ENCODE measurements at places on chromosomes 3 and 15. TPM values are rescaled to one million over a fixed set of nuclear protein-coding genes. Genes with fewer than 3 reads are reported as not detected.

- no peaks in the 10 kb centered on the region for H3K4me1 ChIP-seq
- no peak overlapping the region for H3K4me3 ChIP-seq
- no peak for DNase-seq
- H3K27me3 ChIP-seq = no peaks in the 10 kb centered on the region
Measured at GRCh38 chr3:62248734-62249483, 124.4 kb downstream of the FEZF2 start.

- DNase-seq = no peak
- H3K36me3 ChIP-seq = no peaks in the 10 kb centered on the region
- no peak overlapping the region for H3K4me3 ChIP-seq
Measured at GRCh38 chr3:81199587-81199986, 561.9 kb downstream of the GBE1 start.

FBLN2 gene
- 185 TPM for total RNA-seq

- H3K27ac ChIP-seq = no peak overlapping the region
- no peaks in the 10 kb centered on the region for H3K36me3 ChIP-seq
- no peaks in the 10 kb centered on the region for H3K4me1 ChIP-seq
- H3K27me3 ChIP-seq = no peaks in the 10 kb centered on the region
- H3K4me3 ChIP-seq = no peak overlapping the region
Measured at GRCh38 chr3:18739099-18739433, 313.9 kb upstream of the SATB1 start.

DNA sequence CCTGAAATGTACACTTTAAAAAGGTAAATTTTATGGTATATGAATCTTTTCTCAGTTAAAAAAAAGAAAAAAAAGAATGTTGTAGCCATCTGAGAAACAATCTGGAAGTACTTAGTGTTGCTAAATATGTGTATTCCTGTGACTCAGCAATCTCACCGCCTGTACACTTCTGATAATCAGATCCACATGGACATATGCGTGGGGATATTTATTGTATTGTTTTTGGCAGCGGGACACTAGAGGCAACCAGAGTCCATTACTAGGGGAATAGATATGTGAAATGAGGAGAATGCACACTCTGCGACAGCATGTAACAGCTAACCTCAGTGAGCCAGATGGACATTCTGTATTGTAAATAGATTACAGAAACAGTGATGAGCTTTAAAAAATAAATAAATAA, 65.4 kb downstream of the AQP9 start:
- H3K36me3 ChIP-seq = no peaks in the 10 kb centered on the region
- H3K27me3 ChIP-seq = no peaks in the 10 kb centered on the region
- no peak overlapping the region for H3K27ac ChIP-seq
- no peak for DNase-seq

- H3K27me3 ChIP-seq = no peaks in the 10 kb centered on the region
- no peaks in the 10 kb centered on the region for H3K4me1 ChIP-seq
- no peak overlapping the region for H3K4me3 ChIP-seq
- no peak for DNase-seq
- H3K36me3 ChIP-seq = no peaks in the 10 kb centered on the region
- no peak overlapping the region for H3K27ac ChIP-seq
Measured at GRCh38 chr3:106047221-106047620, 178.4 kb upstream of the CBLB start.

DNA sequence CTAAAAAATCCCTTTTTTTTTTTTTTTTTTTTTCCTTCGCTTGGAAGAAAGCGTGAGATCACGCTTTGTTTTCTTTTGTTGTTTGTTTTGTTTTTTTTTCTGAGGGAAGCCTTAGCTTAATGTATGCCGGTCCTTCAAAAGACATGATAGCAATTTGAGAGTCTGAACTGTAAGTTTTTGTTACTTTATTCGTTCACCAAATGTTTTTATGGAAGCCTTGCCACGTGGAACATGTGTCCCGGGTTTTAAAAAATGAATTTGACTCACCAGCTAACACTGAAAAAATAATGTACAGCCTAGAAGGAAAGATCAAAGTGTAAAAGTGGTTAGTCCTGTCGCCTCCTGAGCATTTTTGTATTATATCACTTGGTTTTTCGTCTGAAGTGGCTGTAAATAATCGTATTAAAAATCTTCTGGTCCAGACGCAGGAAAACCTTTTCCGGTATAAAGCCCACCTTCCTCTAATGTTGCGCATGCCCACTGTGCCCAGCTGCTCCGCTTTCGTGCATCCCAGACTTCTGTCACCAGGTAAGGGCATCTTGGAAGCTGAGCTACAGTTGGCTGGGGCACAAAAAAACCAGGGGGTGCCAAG, 795 bp upstream of the MYNN start:
- H3K36me3 ChIP-seq = no peaks in the 10 kb centered on the region
- peaks cover 3% of the 10 kb centered on the region for H3K4me1 ChIP-seq
- H3K4me3 ChIP-seq = peak overlapping the region; percentile 70

GRCh38 chr3:37992271-37993066, 1.9 kb downstream of the VILL start:
- no peaks in the 10 kb centered on the region for H3K4me1 ChIP-seq
- no peak overlapping the region for H3K27ac ChIP-seq
- H3K36me3 ChIP-seq = no peaks in the 10 kb centered on the region
- H3K4me3 ChIP-seq = no peak overlapping the region
- no peaks in the 10 kb centered on the region for H3K27me3 ChIP-seq
- DNase-seq = no peak

SEMA6D gene
- total RNA-seq = 19.2 TPM

DNA sequence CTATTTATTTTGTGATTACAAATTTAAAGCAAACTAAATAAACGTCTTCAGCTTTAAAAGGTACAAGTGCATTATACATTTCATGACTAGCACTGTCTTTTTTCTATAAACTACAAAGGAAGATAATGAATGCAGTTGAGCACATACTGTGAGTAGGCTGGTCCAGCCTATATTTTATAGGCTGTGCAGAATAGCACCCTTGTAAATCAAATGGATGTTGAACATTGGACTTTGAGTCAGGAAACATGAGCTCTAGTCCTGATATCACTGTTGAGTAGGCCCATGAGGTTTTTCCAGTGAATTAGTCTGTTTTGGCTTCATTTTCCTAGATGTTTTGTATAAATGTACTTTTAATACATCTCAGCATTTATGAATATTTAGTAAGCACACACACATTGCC, 447.3 kb upstream of the KCNMB2 start:
- DNase-seq = no peak
- no peak overlapping the region for H3K4me3 ChIP-seq
- no peaks in the 10 kb centered on the region for H3K27me3 ChIP-seq
- peaks cover 37% of the 10 kb centered on the region for H3K4me1 ChIP-seq

EPHB3 gene
- total RNA-seq = 4.8 TPM

DNA sequence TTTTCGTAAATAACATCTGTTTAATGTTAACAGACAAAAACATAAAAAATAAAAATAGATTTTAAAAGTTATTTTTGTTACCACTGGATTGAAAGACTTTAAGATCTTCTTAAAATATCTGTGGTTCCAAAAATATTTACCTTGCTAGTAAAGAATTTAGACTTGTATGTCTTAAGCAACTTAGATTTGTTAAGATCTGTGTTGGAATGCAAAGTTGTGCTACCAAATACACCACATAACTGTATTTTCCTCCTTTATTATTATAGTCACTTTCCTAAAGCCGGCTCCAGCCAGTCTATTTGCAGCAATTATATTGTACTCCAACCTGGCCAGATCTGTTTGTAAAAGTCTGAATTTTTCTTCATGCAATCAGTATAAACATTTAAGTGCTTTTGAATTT, 63.7 kb downstream of the SPRED1 start:
- H3K36me3 ChIP-seq = no peaks in the 10 kb centered on the region
- H3K4me3 ChIP-seq = no peak overlapping the region
- peaks cover 4% of the 10 kb centered on the region for H3K4me1 ChIP-seq
- no peaks in the 10 kb centered on the region for H3K27me3 ChIP-seq
- H3K27ac ChIP-seq = no peak overlapping the region
- DNase-seq = no peak

GRCh38 chr15:79206940-79207339, 75.6 kb upstream of the ANKRD34C start:
- H3K4me1 ChIP-seq = no peaks in the 10 kb centered on the region
- H3K27me3 ChIP-seq = peaks cover 49% of the 10 kb centered on the region
- no peak overlapping the region for H3K4me3 ChIP-seq
- DNase-seq = no peak

DNA sequence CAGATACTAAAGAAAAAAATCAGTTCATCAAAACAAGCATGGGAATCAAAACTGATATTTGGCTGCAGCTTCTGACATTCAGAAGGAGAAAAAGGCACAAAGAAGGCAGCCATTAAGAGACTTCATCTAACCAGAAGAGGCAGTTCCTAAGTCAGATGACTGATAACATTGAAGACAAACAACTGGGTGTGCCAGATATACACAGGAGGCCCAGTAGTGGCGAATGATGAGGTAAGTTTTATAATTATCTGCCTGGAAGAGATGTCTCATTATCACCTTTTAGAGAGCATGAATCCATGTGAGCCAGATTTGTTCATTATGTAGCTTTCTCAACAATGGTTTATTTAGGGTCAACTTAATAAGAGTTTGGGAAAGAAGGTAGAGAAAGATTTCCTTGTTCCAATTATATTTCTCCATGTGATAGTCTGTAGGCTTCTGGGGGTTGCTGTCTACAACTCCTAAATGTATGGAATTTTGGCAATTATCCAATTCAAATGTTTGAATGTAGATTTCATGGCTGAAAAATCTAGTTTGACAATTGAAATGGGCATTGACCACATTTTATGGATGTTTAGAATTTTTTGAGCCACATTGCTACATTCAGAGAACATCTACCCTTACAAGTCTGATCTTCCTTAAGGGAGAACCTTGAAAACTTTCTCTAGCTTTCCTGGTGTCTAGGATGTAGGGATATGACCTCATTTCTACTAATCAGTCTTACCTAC, 50.4 kb upstream of the RASGRF1 start:
- H3K27me3 ChIP-seq = no peaks in the 10 kb centered on the region
- no peak overlapping the region for H3K27ac ChIP-seq
- no peak for DNase-seq
- no peak overlapping the region for H3K4me3 ChIP-seq
- no peaks in the 10 kb centered on the region for H3K4me1 ChIP-seq

GRCh38 chr3:46325645-46326300, 28.1 kb upstream of the CCR2 start:
- DNase-seq = no peak
- H3K4me1 ChIP-seq = no peaks in the 10 kb centered on the region
- H3K27me3 ChIP-seq = no peaks in the 10 kb centered on the region
- no peak overlapping the region for H3K27ac ChIP-seq
- no peak overlapping the region for H3K4me3 ChIP-seq
- H3K36me3 ChIP-seq = no peaks in the 10 kb centered on the region

CHRFAM7A gene
- 3.0 TPM for total RNA-seq

DZIP3 gene
- total RNA-seq = 9.8 TPM

DNA sequence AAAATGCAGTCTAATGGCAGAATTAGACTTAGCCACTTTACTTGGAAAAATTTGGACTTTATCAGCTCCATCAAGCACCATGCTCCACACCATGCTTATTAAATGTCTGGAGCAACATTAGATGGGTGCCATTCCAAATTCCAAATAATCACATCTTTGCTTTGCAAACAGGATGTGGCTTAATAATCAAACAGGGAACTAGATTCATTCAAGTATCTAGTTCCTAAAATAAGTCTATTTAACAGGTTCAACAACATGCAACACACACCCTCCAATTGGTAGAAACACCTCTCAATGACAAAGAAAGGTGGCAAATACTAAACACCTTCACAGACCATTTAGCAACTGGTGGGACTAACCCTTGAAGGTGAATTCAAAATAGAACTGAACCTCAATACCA, 3.5 kb downstream of the HEXA start:
- H3K36me3 ChIP-seq = no peaks in the 10 kb centered on the region
- no peak overlapping the region for H3K27ac ChIP-seq
- no peak for DNase-seq
- H3K4me3 ChIP-seq = no peak overlapping the region

GRCh38 chr3:4595710-4596113, 102.6 kb downstream of the ITPR1 start:
- no peaks in the 10 kb centered on the region for H3K36me3 ChIP-seq
- no peak overlapping the region for H3K27ac ChIP-seq
- H3K4me1 ChIP-seq = no peaks in the 10 kb centered on the region
- DNase-seq = no peak

CCR1 gene
- 7.4 TPM for total RNA-seq

- no peak overlapping the region for H3K27ac ChIP-seq
- no peak overlapping the region for H3K4me3 ChIP-seq
- no peaks in the 10 kb centered on the region for H3K36me3 ChIP-seq
Measured at GRCh38 chr3:148002705-148003205, 593.6 kb downstream of the ZIC1 start.

- DNase-seq = no peak
- no peaks in the 10 kb centered on the region for H3K27me3 ChIP-seq
- no peaks in the 10 kb centered on the region for H3K4me1 ChIP-seq
- H3K4me3 ChIP-seq = no peak overlapping the region
- no peak overlapping the region for H3K27ac ChIP-seq
Measured at GRCh38 chr15:95737060-95737459, 593.4 kb upstream of the NR2F2 start.

DNA sequence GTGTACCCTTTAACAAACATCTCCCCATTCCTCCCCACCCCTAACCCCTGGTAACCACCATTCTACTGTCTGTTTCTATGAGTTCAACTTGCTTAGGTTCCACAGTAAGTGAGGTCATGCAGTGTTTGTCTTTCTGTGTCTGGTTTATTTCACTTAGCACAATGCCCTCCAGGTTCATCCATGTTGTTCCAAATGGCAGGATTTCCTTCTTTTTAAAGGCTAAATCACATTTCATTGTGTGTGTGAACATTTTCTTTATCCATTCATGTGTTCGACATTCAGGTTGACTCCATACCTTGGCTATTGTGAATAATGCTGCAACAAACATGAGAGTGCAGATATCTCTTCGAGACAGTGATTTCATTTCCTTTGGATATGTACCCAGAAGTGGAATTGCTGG, 62.7 kb downstream of the TJP1 start:
- no peaks in the 10 kb centered on the region for H3K36me3 ChIP-seq
- no peak overlapping the region for H3K4me3 ChIP-seq
- no peaks in the 10 kb centered on the region for H3K27me3 ChIP-seq
- DNase-seq = no peak

DNA sequence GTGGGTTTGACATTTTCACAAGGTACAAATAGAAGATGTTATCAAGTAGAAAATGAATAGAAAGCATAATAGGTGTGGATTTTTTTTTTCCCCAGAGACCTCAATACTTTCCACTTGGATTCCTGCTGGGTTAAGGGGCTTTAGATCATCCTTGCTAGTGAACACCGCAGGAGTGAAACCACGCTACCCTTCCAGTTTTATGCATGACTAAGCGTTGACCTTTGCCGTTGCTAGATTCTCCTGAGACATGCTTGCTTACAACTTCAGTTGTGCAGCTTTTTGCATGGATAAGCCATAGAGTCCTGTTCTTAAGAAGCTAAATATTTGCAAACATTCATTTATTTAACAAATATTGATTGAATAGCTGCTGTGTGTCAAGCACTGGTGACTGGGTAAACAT, 299.7 kb upstream of the LMCD1 start:
- DNase-seq = no peak
- H3K4me3 ChIP-seq = no peak overlapping the region
- H3K36me3 ChIP-seq = no peaks in the 10 kb centered on the region
- H3K4me1 ChIP-seq = no peaks in the 10 kb centered on the region
- no peak overlapping the region for H3K27ac ChIP-seq
- no peaks in the 10 kb centered on the region for H3K27me3 ChIP-seq
